Activated naive CD8-positive, alpha-beta T cell treated with anti-CD3 and anti-CD28 coated beads, Interleukin-2, amount 50 U/mL, for 24 hours (primary cell): ENCODE measurements at places on chromosomes 4 and X.

- DNase-seq = no peak
Observed at GRCh38 chrX:71534773-71535544, 2.1 kb downstream of the OGT start.

GRCh38 chr4:25234390-25235370, 847 bp downstream of the PI4K2B start:
- peak; percentile 44 for DNase-seq

- no peak for DNase-seq
Observed at GRCh38 chr4:34731070-34731469, 1513.2 kb downstream of the ARAP2 start.

- no peak for DNase-seq
Observed at GRCh38 chr4:11042760-11043159, 358.2 kb upstream of the CLNK start.

GRCh38 chr4:166501941-166502382, 628.9 kb downstream of the TLL1 start:
- DNase-seq = peak; percentile 1

GRCh38 chr4:65600656-65601055, 69.6 kb downstream of the EPHA5 start:
- no peak for DNase-seq

GRCh38 chrX:133958997-133959688, 26.3 kb downstream of the GPC3 start:
- DNase-seq = no peak

GRCh38 chr4:174627473-174627872, 105.2 kb upstream of the HPGD start:
- no peak for DNase-seq

DNA sequence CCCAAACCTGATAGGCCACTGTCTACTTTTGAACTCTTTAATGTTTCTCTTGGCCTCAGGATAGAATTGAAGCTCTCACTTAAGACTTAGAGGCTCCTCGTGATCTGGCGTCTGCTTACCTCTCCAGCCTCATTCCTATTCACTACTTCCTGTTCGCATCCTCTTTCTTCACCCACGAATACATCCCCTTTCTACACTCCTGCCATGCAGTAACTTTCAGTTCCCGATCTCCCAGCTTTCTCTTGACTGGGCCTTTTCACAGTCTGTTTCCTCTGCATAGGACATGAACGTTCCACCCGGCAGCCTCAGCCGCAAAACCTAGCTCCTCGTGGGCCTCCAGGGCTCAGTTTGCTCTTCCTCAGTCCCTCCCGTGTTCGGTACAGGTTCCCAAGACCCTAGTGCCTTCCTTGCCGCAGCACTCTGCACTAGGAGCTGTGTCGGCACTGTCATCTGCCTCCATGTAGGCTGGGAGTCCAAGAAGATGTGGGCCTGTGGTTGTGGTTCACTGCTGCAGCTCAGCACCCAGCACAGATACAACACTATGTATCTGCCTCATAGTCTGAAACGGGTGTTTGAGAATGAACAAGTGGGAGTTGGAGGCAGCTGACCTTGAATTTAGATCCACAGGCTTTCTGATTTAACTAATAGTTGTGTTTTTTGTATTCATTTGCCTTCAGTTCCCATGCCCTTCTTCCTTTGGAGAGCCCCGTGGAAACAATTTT, 15.8 kb downstream of the RPL39 start:
- no peak for DNase-seq

GRCh38 chrX:119648421-119648775, 42.2 kb upstream of the NKRF start:
- DNase-seq = no peak

DNA sequence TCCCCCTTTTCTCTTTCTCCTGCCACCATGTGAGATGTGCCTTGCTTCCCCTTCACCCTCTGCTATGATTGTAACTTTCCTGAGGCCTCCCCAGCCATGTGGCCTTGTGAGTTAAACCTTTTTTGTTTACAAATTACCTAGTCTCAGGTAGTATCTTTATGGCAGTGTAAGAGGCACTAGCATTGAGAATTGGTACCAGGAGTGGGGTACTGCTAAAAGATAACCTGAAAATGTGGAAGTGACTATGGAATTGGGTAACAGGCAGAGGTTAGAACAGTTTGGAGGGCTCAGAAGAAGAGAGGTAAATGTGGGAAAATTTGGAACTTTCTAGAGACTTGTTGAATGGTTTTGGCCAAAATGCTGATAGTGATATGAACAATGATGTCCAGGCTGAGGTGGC, 182.0 kb downstream of the CHM start:
- DNase-seq = no peak

DNA sequence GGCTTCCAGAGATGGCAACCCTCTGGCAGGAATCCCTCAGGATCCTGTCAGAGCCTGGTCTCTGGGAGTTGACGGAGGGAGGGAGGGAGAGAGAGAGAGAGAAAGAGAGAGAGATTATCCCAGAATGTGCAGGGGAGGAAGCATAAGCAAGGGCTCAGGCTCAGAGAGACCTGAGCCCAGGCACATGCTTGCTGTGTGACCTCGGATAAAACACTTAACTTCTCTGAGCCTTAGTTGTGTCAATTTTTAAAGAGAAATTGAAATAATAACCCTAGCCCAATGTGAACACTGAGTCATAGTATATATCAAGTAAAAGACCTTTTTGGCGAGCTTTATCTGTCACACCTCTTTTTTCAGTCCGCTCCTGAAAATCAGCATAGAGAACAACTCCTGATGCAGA, 473 bp upstream of the USP51 start:
- no peak for DNase-seq

- no peak for DNase-seq
Observed at GRCh38 chr4:110815950-110816349, 193.1 kb upstream of the PITX2 start.

- no peak for DNase-seq
Observed at GRCh38 chr4:53671757-53672156, 80.5 kb upstream of the LNX1 start.

DNA sequence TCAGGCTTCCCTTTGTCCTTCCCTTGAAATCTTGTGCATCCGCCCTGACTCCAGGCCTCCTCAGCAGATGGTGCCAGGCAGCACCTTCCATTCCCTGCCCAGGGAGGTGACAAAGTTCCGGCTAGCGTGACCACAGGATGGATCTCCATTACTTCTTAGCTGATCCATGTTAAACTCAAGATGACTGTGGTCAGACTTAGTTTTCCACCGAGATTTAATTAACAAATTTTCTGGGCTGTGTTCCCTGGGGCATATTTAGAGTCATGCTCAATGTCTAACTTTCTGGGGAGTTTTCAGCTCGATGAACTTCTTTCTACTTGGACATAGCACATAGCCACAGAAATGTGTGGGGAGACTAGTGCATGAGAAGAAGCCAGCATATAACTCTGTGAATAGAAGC, 215.1 kb upstream of the SFRP2 start:
- no peak for DNase-seq

DNA sequence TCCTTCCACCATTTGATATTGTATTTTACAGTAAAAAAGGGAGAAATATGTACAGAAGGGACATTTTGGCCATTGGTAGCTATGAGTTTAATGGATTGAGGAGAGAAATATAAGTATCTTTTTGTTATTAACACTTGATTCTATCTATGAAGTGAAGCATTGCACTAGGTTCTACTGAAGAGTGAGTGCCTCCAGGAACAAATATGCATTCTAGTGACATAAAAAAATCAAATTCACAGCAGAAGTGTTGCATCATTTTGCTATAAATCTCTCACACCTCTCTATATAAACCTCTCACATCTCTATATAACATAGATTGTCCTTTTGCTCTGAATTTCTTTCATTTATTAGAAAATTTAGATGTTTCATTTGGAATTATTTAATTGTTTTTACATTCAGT, 425 bp downstream of the SYTL5 start:
- DNase-seq = no peak

DNA sequence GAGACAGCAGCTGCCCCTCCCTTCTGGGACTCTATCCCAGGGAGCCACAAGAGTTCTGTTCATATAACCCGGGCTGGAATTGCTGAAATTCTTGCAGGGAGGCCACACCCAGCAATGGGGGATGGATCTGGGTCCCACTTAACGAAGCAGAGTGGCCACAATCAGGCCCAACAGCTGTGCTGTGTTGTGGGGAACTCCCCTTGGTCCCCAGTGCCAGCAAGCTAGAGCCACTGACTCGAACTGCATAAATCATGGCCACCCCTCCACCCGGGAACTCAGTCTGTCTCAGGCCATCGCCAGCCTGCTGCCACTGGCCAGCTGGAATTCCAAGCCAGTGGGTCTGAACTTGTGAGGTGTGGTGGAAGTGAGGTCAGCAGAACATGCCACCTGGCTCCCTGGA, 111.1 kb downstream of the KLF8 start:
- DNase-seq = no peak

DNA sequence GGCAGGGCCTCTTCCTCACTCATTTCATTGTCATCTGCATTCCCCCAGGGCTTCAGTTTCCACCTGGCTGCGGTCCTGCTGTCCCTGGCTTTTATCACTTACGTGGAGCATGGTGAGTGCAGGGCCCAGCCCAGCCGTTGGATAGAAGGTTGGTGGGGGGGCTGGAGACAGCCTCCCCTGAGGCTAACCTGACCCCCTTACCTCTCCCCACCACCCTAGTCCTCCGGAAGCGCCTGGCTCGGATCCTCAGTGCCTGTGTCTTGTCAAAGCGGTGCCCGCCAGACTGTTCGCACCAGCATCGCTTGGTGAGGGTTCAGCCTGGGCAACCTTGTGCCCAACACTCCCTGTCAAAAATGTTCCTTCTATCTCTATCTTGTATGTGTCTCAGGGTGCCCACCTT, 5.8 kb upstream of the EBP start:
- no peak for DNase-seq

GRCh38 chr4:80913381-80913780, 117.1 kb upstream of the BMP3 start:
- DNase-seq = no peak
